Activated CD4-positive, alpha-beta memory T cell treated with anti-CD3 and anti-CD28 coated beads, Interleukin-2, amount 10 ng/mL, durations not matched to agents 7 days and 5 days (primary cell): ENCODE measurements at places on chromosomes 5 and 9.

DNA sequence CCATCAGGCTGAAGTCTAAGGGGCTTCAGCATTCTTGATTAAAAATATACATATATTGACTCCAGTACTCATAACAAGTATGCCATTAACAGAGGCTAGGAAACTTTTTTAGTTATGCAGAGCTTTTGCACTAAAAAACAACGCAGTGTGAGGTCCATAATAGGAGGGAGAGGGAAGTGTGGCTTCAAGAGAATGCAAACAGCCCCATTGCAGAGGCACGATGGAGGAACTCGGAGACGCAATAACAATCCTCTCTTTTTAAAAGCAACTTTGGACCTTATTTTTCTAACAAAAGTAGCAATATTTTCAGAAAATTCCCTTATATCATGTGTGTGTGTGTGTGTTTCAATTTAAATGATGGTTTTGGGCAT lies 150.0 kb upstream of the PTCH1 start:
- no peaks in the 10 kb centered on the region for H3K4me1 ChIP-seq
- H3K27ac ChIP-seq: no peak overlapping the region
- peaks cover 19% of the 10 kb centered on the region for H3K27me3 ChIP-seq
- H3K36me3 ChIP-seq: no peaks in the 10 kb centered on the region

- H3K36me3 ChIP-seq: no peaks in the 10 kb centered on the region
- H3K27me3 ChIP-seq: peaks cover 14% of the 10 kb centered on the region
- no peak for DNase-seq
- H3K4me3 ChIP-seq: no peak overlapping the region
Observed at GRCh38 chr9:21413624-21414023, 4.7 kb downstream of the IFNA8 start.

- DNase-seq: no peak
- no peaks in the 10 kb centered on the region for H3K4me1 ChIP-seq
- H3K27me3 ChIP-seq: peaks cover 10% of the 10 kb centered on the region
- no peak overlapping the region for H3K4me3 ChIP-seq
- no peak overlapping the region for H3K27ac ChIP-seq
Observed at GRCh38 chr9:21473236-21473635, 8.9 kb downstream of the IFNE start.

GRCh38 chr5:91176288-91177016 lies 206.7 kb downstream of the ARRDC3 start:
- no peaks in the 10 kb centered on the region for H3K4me1 ChIP-seq
- peaks cover 4% of the 10 kb centered on the region for H3K27me3 ChIP-seq
- no peak overlapping the region for H3K4me3 ChIP-seq
- no peak for DNase-seq
- no peak overlapping the region for H3K27ac ChIP-seq
- no peaks in the 10 kb centered on the region for H3K36me3 ChIP-seq

GRCh38 chr5:43854697-43855292 lies 251.8 kb downstream of the NNT start:
- H3K36me3 ChIP-seq: no peaks in the 10 kb centered on the region

- no peaks in the 10 kb centered on the region for H3K4me1 ChIP-seq
- H3K27me3 ChIP-seq: peaks cover 9% of the 10 kb centered on the region
- DNase-seq: no peak
- no peak overlapping the region for H3K4me3 ChIP-seq
Observed at GRCh38 chr9:36870960-36871359, 163.1 kb downstream of the PAX5 start.

DNA sequence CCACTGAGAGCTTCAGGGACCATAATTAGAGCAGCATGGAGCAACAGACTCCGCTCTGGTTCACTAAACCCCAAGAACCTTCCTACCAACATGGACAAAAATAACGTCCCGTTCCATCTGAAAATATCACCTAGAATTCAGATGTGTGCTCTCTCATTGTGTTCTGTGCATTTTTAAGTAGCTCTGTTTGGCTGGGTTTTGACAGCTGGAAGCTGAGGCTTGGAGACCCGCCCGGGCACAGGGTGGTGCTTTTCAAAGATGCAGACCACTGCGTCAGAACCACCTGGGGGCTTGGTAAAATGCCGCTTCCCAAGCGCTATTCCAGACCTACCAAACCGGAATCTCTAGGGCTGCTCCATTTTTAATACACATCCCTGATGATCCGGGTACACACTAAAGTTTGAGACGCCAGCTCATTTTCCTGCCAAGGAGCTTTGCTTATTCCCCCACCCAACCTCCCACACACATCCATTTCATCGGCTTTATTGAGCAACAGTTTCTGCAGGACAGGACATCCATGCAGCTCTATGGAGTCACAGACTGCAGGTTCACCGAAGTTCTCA lies 104.8 kb downstream of the GABBR2 start:
- no peaks in the 10 kb centered on the region for H3K4me1 ChIP-seq
- DNase-seq: no peak
- H3K27me3 ChIP-seq: peaks cover 16% of the 10 kb centered on the region
- no peaks in the 10 kb centered on the region for H3K36me3 ChIP-seq
- H3K4me3 ChIP-seq: no peak overlapping the region

- H3K4me1 ChIP-seq: peaks cover 2% of the 10 kb centered on the region
- H3K36me3 ChIP-seq: peaks cover 32% of the 10 kb centered on the region
- no peak overlapping the region for H3K27ac ChIP-seq
- H3K4me3 ChIP-seq: no peak overlapping the region
- no peak for DNase-seq
Observed at GRCh38 chr5:103166706-103167105, 46.6 kb downstream of the PPIP5K2 start.

DNA sequence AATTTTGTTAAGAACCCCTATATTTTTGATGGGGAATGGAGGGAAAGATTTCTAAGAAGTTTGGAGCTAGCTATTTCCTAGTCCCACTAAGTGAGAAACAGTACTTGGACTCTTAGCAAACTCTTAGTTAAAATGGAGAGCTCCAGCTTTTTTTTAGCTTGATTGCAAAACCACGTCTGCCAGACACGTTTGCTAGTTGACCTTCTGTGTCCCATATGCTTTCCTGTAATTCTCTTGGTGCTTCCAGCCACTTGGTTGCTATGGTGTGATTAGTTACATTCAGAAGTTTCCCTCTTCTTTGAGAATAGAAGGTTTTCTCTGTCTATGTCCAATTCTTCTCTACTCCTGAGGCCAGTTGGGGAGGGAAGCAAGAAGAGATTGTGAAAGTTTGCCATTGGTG lies 417.0 kb upstream of the TLE4 start:
- H3K27me3 ChIP-seq: no peaks in the 10 kb centered on the region
- no peak overlapping the region for H3K4me3 ChIP-seq
- H3K27ac ChIP-seq: no peak overlapping the region
- no peaks in the 10 kb centered on the region for H3K4me1 ChIP-seq

- H3K27me3 ChIP-seq: peaks cover 4% of the 10 kb centered on the region
- no peaks in the 10 kb centered on the region for H3K36me3 ChIP-seq
- peaks cover 3% of the 10 kb centered on the region for H3K4me1 ChIP-seq
- H3K4me3 ChIP-seq: no peak overlapping the region
- DNase-seq: no peak
Observed at GRCh38 chr5:107542428-107542827, 128.3 kb downstream of the EFNA5 start.

- no peak for DNase-seq
- H3K4me1 ChIP-seq: peaks cover 13% of the 10 kb centered on the region
- H3K4me3 ChIP-seq: no peak overlapping the region
- peaks cover 8% of the 10 kb centered on the region for H3K27me3 ChIP-seq
- no peak overlapping the region for H3K27ac ChIP-seq
- H3K36me3 ChIP-seq: no peaks in the 10 kb centered on the region
Observed at GRCh38 chr9:126377536-126377935, 50.9 kb downstream of the MVB12B start.

- no peaks in the 10 kb centered on the region for H3K36me3 ChIP-seq
- peaks cover 21% of the 10 kb centered on the region for H3K4me1 ChIP-seq
- H3K4me3 ChIP-seq: no peak overlapping the region
- no peak overlapping the region for H3K27ac ChIP-seq
- H3K27me3 ChIP-seq: peaks cover 28% of the 10 kb centered on the region
- no peak for DNase-seq
Observed at GRCh38 chr5:77329664-77330430, 119.4 kb downstream of the PDE8B start.

- peaks cover 75% of the 10 kb centered on the region for H3K36me3 ChIP-seq
- DNase-seq: no peak
- H3K4me1 ChIP-seq: peaks cover 52% of the 10 kb centered on the region
Observed at GRCh38 chr5:87405472-87406155, 7.1 kb downstream of the CCNH start.

GRCh38 chr9:93119953-93120845 lies 13.9 kb downstream of the NINJ1 start:
- DNase-seq: peak; percentile 55
- H3K27ac ChIP-seq: peak overlapping the region; percentile 68
- H3K4me1 ChIP-seq: peaks cover 16% of the 10 kb centered on the region
- no peak overlapping the region for H3K4me3 ChIP-seq
- no peaks in the 10 kb centered on the region for H3K27me3 ChIP-seq
- H3K36me3 ChIP-seq: peaks cover 19% of the 10 kb centered on the region

GRCh38 chr9:68805890-68806517 lies 101.0 kb downstream of the PIP5K1B start:
- H3K4me3 ChIP-seq: no peak overlapping the region
- no peak overlapping the region for H3K27ac ChIP-seq
- no peaks in the 10 kb centered on the region for H3K4me1 ChIP-seq
- H3K27me3 ChIP-seq: peaks cover 2% of the 10 kb centered on the region
- no peak for DNase-seq
- no peaks in the 10 kb centered on the region for H3K36me3 ChIP-seq

- H3K4me1 ChIP-seq: peaks cover 14% of the 10 kb centered on the region
- no peak overlapping the region for H3K4me3 ChIP-seq
- peak; percentile 46 for DNase-seq
- H3K36me3 ChIP-seq: peaks cover 2% of the 10 kb centered on the region
- no peaks in the 10 kb centered on the region for H3K27me3 ChIP-seq
- no peak overlapping the region for H3K27ac ChIP-seq
Observed at GRCh38 chr9:33852216-33852826, 35.4 kb downstream of the UBE2R2 start.

DNA sequence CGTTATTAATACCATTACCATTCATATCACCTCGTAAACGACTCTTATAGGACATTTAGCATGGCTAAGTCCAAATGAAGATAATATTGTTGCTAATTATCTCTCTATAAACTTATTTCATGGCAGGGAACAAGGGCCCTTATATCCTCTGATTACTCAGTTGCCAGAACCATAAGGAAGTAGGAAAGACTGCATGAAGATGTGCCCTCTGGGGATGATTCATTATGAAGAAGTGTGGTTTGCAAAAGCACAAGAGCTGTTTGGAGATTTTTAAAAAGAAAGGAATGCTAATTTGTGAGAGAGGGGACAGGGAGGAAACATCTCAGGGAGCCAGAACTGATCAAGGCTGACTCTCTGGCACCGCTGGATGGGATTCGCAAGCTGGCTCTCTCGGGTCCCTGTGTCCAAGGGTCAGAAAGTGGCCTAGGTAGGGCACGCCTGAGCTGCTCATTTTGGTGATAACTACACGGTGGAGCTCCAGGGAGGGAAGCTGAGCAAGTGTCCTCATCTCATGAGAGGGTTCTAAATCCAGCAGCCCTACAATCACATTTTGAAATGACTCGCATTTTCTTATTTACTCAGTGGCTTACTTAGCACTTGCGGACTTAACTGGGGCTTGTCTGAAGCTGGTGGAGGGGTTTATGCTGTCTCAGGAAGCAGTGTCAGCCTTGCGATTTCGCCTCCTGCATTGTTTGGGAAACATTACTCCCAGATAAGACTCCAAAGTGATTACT lies 136.8 kb downstream of the C5orf15 start:
- H3K36me3 ChIP-seq: no peaks in the 10 kb centered on the region
- H3K4me1 ChIP-seq: no peaks in the 10 kb centered on the region
- DNase-seq: no peak
- H3K27me3 ChIP-seq: peaks cover 30% of the 10 kb centered on the region
- H3K27ac ChIP-seq: no peak overlapping the region

DNA sequence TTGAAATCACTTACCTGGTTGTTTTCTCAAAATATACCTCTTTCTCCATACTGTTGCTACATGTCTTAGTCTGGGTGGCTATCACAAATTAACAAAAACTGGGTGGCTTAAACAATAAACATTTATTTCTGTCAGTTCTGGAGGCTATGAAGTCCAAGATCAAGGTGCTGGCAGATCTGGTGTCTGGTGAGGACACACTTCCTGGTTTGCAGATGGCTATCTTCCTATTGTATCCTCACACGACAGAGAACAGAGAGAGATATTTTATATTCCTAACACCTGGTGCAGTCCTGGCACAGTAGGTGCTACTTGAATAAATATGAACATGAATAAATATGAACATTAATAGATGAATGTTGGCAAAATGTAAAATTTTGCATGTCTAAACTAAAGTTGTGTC lies 164.3 kb upstream of the ACOT12 start:
- DNase-seq: no peak
- H3K27me3 ChIP-seq: no peaks in the 10 kb centered on the region
- no peak overlapping the region for H3K27ac ChIP-seq
- H3K4me3 ChIP-seq: no peak overlapping the region
- peaks cover 22% of the 10 kb centered on the region for H3K4me1 ChIP-seq
- H3K36me3 ChIP-seq: no peaks in the 10 kb centered on the region

DNA sequence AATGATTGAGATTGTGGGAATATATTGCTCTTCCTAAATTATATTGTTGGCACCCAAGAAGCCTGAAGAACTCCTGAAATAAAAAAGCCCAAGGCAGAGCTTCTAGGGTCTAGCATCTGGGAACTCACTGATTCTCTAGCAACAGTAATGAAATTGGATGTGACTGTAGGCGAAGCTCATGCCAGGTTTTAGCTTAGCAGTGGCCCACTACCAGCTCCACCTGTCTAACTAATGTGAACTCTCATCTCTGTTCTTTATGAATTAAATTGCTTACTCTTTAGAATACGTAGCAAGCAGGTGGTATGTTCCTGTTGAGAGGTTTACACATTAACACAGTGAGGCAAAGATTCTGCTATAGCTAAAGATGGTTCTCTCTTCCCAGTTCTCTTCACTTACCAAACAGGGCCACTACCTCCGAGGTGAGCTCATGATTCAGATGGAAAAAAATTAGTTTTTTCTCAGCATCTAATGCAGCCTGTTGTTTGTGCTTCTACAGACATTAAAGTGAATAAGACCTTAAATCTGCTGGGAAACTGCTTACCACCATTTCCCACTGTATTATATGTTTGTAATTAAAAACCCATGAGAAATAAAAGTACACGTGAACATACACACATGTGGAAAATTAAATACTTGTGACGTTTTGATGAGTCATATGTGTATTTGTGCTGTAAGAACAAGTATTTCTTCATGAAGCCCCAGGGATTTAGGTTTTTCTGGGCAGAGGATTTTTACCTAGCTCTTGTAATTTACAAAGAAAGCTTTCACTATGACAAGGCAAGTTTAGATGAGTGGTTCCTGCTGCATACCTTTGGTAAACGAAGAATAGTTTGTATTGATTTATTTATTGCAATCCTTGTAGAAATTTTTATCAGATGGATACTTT lies 360.1 kb downstream of the KDM4C start:
- H3K4me1 ChIP-seq: peaks cover 23% of the 10 kb centered on the region
- no peak for DNase-seq
- no peak overlapping the region for H3K27ac ChIP-seq
- peaks cover 19% of the 10 kb centered on the region for H3K36me3 ChIP-seq

GRCh38 chr5:26942481-26942880 lies 95.9 kb downstream of the CDH9 start:
- no peaks in the 10 kb centered on the region for H3K27me3 ChIP-seq
- H3K4me1 ChIP-seq: no peaks in the 10 kb centered on the region
- DNase-seq: no peak
- H3K4me3 ChIP-seq: no peak overlapping the region
- H3K27ac ChIP-seq: no peak overlapping the region
